ENCODE measurements at places on chromosomes 4 and X. TPM values are rescaled to one million over a fixed set of nuclear protein-coding genes. Genes with fewer than 3 reads are reported as not detected.

Gene SOD3
- not detected for total RNA-seq

Gene EOLA2
- total RNA-seq, result 57.7 TPM

Gene MBNL3
- total RNA-seq, result 0.07 TPM

Gene TLR2
- 0.79 TPM for total RNA-seq

Gene C4orf51
- total RNA-seq, result not detected
